ENCODE measurements at places on chromosomes 5 and 9.

DNA sequence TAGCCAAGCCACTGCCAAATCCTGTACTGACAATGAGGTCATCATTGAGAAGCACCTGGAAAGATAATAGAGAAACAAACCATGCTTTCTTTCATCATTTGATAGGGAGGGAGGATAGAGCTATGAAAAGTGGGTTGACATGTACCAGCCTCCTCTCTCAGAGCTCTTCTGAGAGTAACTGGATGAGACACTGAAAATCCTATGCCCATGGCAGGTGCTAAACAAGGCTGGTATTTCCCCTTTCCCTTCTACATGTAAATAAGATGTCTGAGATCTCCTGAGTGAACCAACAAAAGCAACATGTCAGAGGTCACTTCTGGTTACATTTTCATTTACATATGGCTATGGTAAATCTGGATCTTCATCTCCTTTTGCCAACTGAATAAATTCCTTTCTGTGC lies 45.3 kb upstream of the TRAF1 start:
- no peak for DNase-seq

- DNase-seq: no peak
Observed at GRCh38 chr5:74196233-74196632, 444.3 kb downstream of the ENC1 start.

- no peak for DNase-seq
Observed at GRCh38 chr9:36416890-36417289, 16.8 kb upstream of the RNF38 start.

GRCh38 chr5:111299067-111299481 lies 74.9 kb downstream of the CAMK4 start:
- no peak for DNase-seq

GRCh38 chr9:71250581-71250980 lies 129.2 kb upstream of the TRPM3 start:
- peak; percentile 36 for DNase-seq

DNA sequence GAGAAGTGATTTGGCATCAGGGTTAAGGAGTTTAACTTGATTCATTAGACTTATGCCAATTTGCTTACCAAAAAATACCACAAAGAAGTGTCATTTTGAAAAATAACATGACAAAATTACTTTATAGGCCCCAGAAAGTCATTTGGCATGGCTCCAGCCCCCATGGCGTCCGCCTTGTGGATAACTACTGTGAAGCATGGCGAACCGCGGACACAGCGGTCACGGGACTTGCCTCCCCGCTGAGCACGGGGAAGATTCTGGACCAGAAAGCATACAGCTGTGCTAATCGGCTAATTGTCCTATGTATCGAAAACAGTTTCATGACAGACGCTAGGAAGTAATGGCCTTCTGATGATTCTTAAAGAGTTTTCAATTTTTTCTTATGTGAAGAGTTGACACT lies 35.4 kb upstream of the TGFBR1 start:
- DNase-seq: no peak

- DNase-seq: no peak
Observed at GRCh38 chr5:136070486-136071285, 41.9 kb downstream of the TGFBI start.

DNA sequence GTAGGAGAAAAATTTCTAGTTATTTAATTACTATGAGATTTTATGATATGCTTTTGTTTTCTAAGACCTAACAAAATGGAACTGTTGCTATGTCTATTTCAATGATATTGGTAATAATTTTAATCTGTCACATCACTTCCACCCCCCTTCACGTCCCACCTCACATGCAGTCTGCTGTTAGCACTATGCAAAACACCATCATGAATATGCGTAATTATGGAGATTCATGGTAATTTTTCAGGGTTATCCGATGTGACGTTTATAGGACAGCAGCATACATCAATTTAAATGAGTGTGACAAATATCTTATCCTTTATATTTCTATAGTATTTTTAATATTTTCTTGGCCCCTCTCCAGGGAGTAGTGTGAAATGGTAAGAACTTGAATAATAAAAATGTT lies 283.8 kb upstream of the TMEM161B start:
- no peak for DNase-seq

DNA sequence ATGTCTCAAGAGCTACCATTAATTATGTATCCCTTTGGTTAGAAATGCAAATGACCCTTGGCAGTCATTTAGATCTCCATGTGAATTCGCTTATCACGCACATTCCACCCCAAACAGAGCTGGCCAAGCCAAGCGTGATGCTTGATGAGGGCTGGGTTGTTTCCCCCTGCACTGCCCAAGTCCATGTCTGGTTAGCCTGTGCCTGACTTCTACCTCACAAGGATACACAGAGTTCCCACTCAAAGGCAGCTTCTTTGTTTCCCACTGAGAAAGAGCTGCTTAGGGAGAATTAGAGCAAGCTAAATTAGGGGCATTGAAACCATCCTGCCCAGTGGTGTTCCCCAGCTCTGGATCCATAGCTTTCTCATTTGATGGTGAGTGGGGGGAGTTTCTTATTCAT lies 87.2 kb downstream of the FSTL4 start:
- DNase-seq: no peak

GRCh38 chr9:96270236-96270744 lies 31.7 kb downstream of the HSD17B3 start:
- no peak for DNase-seq

DNA sequence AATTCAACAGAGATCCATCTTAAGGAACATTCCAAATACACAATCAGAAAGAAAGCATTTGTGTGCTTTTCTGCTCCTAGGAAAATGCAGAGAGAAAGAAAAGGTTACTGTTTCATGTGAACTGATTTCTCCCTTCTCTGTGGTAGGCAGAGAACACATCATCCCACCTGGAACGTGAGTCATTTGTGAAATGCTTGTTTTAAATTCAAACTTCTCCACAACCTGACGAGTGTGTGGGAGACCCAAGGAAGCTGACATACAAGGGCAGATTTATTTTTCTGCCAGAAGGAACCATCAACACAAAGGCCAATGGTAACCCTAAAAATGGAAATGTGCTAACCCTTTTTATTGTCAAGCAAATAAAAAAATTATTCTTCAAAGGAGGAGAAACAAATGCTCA lies 156.4 kb downstream of the EFNA5 start:
- DNase-seq: no peak

GRCh38 chr5:61449804-61450492 lies 117.9 kb downstream of the ZSWIM6 start:
- DNase-seq: no peak

- no peak for DNase-seq
Observed at GRCh38 chr5:34501840-34502239, 154.3 kb upstream of the RAI14 start.

- no peak for DNase-seq
Observed at GRCh38 chr9:111527347-111527746, 2.4 kb downstream of the ZNF483 start.

DNA sequence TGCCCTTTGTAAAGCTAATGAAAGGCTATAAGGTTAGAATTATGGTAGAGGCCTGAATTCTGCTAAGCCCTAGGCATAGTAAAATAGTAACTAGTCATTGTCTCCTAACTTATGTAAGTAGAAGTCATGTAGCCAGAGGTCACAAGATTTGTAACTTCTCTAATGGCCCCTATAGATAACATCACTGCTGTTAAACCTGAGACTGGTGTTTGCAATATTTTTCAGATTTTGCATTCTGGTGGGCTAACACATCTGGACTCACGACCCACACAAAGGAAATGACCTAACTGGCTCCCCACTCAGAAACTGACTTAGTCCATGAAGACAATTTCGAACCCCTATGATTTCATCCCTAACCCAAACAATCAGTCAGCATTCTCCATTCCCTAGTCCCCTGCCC lies 37.2 kb upstream of the TTC39B start:
- no peak for DNase-seq

DNA sequence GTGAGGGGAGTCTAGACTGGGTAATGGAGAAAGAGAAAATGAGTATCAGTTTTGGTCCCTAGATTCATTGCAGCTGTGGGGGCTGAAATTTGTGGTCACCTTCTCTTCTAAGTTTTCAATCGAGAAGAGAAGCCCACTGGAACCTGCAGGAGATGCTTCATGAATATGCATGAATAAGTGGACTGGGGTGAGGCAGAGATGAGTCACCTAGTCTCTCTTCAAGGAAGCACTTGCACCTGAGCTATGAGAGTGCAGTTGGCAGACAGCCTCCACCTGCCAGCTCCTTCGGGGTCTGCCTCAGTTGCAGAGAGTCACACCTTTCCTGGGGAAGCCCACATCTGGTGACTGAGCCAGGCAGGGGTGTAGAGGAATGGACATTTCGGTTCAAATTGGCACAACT lies 69.1 kb downstream of the ZNF366 start:
- no peak for DNase-seq

- no peak for DNase-seq
Observed at GRCh38 chr5:125602184-125602583, 821.0 kb upstream of the GRAMD2B start.

- no peak for DNase-seq
Observed at GRCh38 chr9:94717761-94718160, 8.7 kb upstream of the AOPEP start.

- no peak for DNase-seq
Observed at GRCh38 chr5:149886692-149887470, 57.7 kb downstream of the PDE6A start.

GRCh38 chr5:125575891-125576505 lies 829.6 kb upstream of the ZNF608 start:
- peak; percentile 19 for DNase-seq

GRCh38 chr5:38642189-38642911 lies 85.9 kb upstream of the LIFR start:
- no peak for DNase-seq

GRCh38 chr5:137710086-137710485 lies 25.8 kb downstream of the KLHL3 start:
- DNase-seq: no peak

- no peak for DNase-seq
Observed at GRCh38 chr9:14218253-14218652, 95.7 kb downstream of the NFIB start.

DNA sequence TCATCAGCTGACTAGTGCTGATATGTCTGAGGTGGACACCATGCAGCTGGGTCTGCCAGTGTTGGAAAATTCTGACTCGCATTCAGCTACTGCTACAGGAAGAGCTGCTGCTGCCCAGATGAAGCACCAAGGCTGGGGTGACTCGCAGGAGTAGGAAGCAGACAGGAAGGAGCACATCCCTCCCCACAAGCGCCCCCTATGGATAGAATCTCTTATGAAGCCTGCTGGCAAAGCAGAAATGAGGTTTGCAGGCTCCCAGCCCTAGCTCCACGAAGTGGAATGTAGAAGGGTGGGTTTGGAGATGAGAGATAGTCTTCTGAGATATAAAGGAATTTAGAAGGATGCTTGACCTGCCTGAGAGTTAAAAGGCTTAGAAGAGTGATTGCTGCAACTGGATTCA lies 443.0 kb downstream of the ACTL7B start:
- DNase-seq: peak; percentile 67

GRCh38 chr5:16013334-16014065 lies 166.1 kb downstream of the MARCHF11 start:
- no peak for DNase-seq

- no peak for DNase-seq
Observed at GRCh38 chr5:154109416-154110106, 70.8 kb downstream of the MFAP3 start.

- DNase-seq: no peak
Observed at GRCh38 chr5:81402192-81402930, 8.4 kb upstream of the ACOT12 start.

DNA sequence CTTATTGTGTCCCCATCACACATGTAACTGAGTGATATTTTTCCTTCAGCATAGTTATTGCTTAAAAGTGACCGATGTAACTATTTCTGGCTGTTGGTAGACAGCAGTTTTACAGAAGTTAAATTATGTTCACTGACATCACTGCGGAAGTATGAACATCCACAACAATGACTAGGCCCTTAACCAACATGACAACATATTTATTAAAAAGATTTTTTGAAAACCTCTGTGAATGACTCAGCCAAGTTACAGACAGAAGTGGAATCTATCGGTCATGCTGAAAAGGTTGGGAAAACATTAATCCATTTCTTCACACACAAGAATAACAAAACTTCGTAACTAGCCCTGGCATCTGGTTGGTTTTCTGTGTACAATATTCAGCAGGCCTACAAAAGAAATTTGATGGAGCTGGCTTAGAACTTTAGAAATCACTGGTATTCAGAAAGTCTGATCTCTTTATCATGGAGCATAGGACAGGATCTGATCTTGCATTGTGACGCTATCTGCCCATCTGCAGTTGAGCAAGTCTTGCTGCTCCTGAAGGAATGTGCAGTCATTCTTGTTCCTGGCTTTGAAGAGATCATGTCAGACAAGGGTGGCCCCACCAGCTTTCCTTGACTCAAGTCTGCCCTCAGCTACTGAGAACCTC lies 6.5 kb downstream of the GLIS3 start:
- no peak for DNase-seq

DNA sequence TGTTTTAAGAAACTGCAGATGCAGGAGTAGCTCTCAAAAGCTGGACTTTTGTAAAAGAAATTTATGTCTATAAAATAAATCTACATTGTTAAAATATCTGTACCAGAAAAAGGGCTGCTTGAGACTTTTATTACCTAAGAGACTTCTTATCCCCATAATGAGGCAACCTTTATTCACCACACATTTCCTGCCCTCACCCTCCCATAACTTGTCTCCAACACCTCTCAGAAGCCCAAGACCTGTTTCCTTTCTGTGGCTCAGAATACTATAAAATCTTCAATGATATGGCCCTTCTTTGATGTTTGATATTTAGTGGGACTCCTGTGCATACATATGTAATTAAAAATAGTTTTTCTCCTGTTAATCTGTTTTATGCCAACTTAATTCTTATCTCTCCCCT lies 141.5 kb upstream of the FER start:
- DNase-seq: no peak

GRCh38 chr5:163579729-163580128 lies 74.3 kb downstream of the MAT2B start:
- no peak for DNase-seq

DNA sequence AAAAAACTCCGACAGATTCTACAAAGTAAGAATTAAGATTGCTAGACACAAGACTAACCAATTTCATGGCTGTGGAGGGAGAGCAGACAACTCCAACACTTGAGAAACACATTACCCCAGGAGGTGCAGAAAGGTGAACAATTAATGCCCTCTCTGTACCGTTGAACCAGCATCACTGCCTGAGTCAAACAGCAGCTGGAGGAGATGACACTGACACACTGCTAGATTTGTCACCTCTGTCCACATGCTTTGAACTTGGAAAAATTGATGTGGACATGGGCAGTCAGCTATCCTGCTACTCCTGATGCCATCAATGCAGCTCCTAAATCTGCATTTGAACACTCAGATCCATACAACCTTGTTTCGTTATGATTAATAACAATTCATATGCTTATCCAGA lies 51.7 kb downstream of the GPBP1 start:
- DNase-seq: no peak

DNA sequence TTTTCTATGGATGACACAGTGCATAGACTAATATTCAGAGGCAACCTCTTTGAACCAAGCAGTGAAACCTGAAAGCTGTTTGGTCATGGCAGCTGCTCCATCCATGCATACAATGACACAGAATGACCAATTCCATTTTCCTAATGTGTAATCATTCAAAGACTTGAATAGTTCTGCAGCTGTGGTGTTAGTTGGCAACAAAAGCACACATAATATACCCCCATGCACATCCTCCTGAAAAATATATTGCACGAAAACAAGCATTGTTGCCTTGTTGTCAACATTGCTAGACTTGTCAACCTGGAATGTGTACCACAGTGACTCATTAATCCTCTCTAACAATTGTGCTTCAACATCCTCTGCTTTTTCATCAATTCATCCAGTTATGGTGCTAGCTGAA lies 71.0 kb upstream of the SEMA6A start:
- DNase-seq: no peak

GRCh38 chr5:95907067-95907705 lies 54.5 kb downstream of the ELL2 start:
- DNase-seq: no peak

- no peak for DNase-seq
Observed at GRCh38 chr5:127281609-127282008, 9.0 kb upstream of the MEGF10 start.

Measured in WTC11 (cell line).